ENCODE measurements at places on chromosomes 7 and 10.

- DNase-seq: no peak
These were observed 115.0 kb upstream of the ZNF438 start for GRCh38 chr10:31146491-31147209.

- DNase-seq: peak; percentile 92
These were observed at the start of gene CHST12 for GRCh38 chr7:2403014-2403717. Gene CHST12, plus strand, starts transcription at chr7:2403611. Its CDS starts 29,029 bp downstream, at chr7:2432640.

DNA sequence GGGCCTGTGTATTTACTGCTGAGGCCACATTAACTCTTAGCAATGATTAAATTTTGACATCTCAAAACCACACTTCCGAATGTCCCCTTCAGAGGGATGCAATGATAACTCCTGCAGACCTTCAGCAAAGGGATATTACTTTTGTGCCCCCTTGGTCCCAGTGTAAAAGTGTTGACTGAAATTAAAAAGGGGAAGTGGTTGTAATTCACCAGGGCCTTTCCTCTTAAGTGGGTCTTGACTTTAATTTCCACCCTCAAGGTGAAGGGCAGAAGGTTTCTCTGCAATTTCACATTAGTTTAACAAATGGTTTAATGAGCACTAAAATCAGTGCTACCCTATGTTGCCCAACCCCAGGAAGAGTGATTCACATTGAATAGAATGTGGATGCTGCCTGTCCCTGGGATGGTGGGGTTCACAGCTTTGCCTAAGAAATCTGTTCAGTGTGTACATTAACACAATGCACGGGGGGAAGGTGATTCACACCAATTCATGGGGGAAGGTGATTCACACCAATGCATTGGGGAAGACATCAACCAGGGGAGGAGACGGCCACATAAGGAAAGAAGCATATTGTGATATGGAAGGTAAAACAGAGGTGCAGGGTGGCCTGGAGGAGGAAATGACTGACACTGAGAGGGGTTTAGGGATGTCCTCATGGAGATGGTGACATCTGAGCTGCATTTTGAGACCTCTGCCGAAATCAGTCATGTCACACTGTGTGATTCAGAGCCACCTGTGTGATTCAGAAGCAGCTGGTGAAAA is 19.4 kb upstream of the TNS3 start:
- DNase-seq: no peak

GRCh38 chr10:129725482-129725881 is 238.6 kb downstream of the EBF3 start:
- DNase-seq: no peak

GRCh38 chr7:50359995-50360925 is 55.7 kb downstream of the IKZF1 start:
- no peak for DNase-seq

Data from neuronal stem cell (in vitro differentiated cells).